ENCODE measurements at places on chromosomes 5 and 9.

DNA sequence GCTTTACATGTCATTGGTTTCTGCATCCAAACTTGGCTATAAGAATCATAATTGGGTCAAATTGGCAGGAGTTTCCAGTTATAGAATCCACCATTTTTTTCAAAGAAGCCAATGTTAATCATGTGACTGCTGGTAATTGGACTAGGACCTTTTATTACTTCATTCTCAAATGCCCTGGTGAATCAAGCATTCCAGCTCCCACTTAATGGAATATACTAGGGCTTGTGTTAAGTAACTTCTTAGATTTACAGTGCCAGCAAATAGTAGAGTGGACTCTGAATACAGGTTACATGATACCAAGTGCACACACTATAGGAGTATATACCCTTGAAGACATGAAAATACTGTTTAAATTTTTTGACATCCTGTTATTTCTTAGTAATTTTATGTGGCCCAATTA, 96.7 kb downstream of the NUDT12 start:
- ATAC-seq, result no peak

DNA sequence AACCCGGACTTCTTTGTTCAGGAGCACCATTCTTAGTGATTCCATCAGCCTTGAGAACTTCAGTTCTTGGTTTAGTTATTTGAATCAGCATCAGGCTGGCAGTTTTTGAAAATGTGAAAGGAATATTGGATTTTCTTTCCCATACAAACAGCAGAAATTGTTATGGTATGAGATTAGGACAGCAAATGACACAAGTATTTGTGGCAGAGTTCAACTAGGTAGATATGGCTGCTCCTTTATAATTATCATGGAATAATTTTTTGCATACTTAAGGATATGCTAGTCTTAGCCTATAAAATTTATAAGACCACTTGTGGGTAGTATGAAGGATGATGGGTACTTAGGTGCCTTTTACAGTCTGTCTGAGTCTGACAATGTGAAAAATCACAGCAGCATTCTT, 25.5 kb downstream of the ERAP2 start:
- ATAC-seq, result no peak

- no peak for ATAC-seq
Observed at GRCh38 chr5:171093598-171093997, 215.4 kb upstream of the TLX3 start.

GRCh38 chr5:314676-315487, 6.6 kb upstream of the AHRR start:
- no peak for ATAC-seq

DNA sequence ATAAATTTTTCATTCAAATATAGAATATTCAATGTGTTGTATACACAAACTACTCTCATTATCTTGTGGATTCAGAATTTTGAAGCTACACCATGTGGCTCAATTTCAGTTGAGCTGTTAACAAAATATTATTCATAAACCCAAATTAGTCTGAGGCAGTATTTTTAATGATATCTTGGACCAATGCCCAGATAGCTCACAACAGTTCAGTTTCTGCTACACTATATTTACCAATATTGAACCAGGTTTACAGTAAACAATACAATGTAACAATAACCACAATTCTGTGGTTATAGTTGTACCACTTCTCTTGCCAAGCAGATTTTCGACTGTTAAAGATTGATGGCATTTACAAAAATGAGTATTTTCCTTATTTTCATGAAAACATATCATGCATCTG, 99.9 kb downstream of the SSBP2 start:
- no peak for ATAC-seq

DNA sequence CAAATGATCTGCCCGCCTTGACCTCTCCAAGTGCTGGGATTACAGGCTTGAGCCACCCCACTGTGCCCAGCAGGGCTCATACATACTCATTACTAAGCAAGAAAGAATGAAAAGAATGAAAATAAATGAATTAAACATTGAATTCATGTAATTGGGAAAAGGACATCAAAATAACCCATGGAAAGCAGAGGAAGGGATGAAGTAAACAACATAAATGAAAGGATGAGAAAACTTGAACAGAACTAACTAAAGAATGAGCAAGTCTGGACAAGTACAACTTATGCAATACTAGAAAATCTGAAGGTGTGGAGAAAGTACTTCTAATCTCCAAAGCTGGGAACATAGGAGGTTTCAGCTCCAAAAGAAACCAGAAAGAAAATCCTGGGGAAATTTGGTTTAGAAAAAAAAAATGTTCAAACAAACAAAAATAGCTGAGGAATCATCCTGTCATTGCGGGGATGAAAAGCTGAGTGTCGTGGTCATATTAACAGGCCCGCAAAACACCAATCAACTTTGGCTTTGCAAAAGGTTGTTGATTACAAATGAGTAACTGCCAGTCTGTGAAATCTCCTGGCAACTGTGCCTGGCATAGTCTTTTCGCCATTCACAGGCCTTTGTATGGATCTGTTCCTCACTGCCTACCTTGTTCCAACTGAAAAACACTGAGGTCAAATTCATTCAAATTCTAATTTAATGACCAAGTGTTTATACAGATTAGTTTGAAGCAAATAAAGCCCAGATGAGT, 2.3 kb upstream of the AK3 start:
- ATAC-seq, result peak; percentile 2

GRCh38 chr9:133991214-133991921, 756 bp downstream of the VAV2 start:
- ATAC-seq, result peak; percentile 8

- ATAC-seq, result peak; percentile 94
Observed at GRCh38 chr9:87792831-87793288, 66.9 kb downstream of the CTSL start.

- ATAC-seq, result no peak
Observed at GRCh38 chr5:64792469-64792868, 23.7 kb downstream of the CWC27 start.

DNA sequence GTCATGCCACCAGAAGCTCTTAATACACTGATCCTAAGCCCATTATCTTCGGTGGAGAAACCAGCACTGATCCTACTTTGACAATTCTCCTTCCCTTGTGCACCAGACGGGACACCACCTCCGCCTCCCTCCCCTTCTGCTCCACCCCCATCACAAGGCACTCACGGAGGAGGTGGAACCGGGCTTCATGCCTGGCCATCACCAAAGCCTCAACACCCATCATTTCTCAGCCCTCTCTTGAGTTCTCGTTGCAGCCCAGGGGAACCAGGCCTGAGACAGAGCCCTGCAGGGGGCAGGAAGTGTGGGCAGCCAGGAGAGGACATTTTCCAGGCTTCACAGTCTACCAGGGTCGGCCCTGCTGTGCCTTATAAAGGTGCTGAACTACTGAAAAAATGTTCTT, 160.5 kb downstream of the GOLPH3 start:
- no peak for ATAC-seq

- ATAC-seq, result no peak
Observed at GRCh38 chr5:123808461-123809380, 296.7 kb downstream of the CSNK1G3 start.

DNA sequence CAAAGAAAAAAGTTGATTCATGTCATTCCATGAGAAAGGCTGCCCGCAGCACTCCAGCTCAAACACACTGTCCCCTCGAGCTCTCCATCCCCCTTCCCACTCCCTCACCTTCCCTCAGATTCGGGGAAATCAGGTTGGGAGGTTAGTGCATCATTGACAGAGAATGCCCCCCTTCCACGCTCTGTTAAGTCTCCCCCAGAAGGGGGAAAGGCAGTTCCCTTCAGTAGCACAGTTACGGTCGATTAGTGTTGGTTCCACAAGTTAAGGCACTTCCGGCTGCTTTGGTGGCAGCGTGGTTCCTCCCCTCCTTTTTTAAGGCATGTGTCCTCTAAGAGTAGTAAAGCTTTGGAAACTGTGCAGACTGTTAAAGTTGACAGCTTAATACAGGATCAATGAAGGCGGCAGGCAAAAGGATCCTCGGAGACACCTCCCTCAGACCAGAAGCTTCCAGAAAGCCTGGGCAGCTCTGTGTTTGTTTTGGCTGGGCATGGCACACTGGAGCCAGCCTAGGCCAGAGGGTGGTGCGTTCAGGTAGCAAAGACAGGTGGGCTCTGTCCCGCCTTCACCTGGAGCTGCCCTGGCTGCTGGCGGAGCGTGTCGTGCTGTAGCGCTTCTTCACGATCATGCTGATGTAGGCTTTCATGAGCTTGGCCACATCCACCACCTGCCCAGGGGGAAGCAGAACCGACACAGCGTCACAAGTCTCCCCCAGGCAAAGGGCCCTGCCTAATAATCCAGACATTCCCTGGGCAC, 49.5 kb upstream of the RETREG1 start:
- no peak for ATAC-seq

- no peak for ATAC-seq
Observed at GRCh38 chr5:68698025-68698940, 395.5 kb upstream of the SLC30A5 start.

DNA sequence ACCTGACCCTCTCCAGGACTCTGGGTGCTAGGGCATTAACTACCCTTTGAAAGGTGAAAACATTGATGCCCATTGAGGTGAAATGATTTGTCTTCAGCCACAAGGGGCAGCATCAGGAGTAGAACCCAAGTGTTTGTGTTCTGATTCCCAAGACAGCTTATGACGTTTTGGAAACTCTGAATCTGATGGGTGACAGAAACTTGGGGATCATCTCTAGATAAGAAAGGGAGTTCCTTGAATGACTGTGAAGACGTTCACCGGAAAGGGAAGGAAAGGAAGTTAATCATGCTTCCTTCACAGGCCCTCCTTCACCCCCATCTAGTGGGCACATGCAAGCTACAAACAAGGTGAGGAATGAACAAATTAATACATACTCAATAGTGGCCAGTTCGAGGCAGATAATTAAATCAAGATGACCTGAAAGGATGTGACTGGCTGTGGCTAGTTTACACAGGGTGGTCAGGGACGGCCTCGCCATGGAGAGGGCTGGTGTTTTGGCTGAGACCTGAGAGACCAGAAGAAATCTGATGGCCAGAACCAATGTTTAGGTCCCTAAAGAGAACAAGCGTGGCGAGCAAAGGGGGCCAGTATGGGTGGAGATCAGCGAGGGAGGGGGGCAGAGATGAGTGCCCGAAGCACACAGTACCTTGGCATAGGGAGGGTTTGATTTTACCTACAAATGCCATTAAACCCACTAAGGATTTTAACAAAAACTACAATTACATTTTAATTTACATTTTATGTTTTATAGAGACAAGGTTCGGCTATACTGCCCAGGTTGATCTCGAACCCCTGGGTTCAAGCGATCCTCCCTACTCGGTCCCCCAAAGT, 937 bp upstream of the SLC26A2 start:
- ATAC-seq, result no peak

- ATAC-seq, result no peak
Observed at GRCh38 chr9:107386396-107386795, 103.2 kb downstream of the KLF4 start.

DNA sequence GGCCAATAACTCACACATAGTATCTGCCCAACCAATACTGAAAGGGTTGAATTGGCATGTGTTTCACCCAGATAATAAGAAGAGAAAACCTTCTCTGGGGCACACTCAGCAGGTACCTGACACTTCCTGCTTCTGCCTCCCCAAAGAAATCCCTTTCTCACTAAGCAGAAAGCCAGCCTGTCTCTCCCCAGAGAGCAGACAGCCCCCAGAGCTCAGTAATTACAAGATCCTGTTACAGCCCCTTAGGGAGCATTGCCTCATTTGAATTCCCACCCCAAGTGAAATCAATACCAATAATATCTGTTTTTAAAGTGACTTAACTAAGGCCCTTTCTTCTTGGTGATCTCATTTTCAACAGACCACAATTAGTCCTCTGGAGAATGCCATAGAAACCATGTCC, 38.5 kb upstream of the FOXI1 start:
- ATAC-seq, result no peak

- ATAC-seq, result no peak
Observed at GRCh38 chr5:56147659-56148230, 85.4 kb downstream of the ANKRD55 start.

DNA sequence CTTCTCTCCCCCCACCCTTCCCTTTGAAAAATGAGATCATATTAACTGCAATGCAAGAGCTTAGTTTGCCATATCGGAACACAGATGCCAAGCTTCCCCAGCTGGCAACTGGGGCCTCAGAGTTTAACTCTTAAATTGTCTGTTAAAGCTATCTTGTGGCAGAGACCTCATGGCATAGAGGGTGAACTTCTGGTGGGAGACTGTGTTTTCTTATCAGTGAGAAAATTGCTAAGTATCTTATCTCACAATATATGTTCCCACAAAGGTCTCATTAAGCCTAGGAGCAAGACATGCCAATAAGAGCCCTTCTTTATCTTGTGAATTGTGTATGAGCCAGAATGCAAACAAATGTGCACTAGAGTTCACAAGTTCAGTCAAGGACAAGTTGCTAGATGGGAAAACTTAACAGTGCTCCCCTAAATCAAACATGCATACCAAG, 12.3 kb downstream of the NFIB start:
- no peak for ATAC-seq

DNA sequence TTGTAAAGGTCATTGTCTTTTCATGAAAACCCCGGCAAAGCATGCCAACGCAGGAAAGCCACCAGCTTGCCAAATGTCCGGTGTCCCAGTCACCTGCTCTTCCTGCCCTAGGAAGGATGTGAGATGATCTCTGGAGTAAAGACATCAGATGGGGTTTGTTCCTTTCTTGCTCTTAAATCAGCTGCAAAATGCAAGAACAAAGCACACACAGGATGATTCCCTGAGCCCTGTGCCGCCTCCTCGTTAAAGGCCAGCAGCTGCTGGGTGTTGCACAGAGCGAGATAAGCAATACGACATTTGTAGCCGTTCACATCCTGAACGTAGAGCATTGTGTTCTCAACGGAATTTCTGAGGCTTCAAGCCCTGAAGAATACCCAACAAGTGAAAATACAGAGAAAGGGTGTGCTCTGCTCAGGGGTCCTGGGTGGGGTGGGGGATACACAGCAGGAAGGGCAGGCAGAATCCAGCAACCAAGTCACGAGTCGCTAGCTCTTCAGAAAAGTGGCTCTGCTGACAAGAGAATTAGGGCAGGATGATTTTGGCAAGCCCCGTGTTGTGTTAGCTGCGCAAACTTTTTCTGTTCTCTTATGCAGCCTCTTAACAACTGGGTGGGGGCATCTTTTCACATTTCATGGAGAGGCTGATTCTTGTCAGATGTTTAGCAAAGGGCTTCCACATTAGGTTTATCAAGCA, 229.2 kb upstream of the MAP3K1 start:
- ATAC-seq, result peak; percentile 36
